Muscle of back (tissue), 13 donors: ENCODE measurements at places on chromosomes 12 and 14. TPM values are rescaled to one million over a fixed set of nuclear protein-coding genes. Genes with fewer than 3 reads are reported as not detected.

The PRR4 gene
- 2.6 TPM for polyA plus RNA-seq

- no peak for DNase-seq
Observed at GRCh38 chr14:57576498-57576897, 82.8 kb upstream of the CCDC198 start.

DNA sequence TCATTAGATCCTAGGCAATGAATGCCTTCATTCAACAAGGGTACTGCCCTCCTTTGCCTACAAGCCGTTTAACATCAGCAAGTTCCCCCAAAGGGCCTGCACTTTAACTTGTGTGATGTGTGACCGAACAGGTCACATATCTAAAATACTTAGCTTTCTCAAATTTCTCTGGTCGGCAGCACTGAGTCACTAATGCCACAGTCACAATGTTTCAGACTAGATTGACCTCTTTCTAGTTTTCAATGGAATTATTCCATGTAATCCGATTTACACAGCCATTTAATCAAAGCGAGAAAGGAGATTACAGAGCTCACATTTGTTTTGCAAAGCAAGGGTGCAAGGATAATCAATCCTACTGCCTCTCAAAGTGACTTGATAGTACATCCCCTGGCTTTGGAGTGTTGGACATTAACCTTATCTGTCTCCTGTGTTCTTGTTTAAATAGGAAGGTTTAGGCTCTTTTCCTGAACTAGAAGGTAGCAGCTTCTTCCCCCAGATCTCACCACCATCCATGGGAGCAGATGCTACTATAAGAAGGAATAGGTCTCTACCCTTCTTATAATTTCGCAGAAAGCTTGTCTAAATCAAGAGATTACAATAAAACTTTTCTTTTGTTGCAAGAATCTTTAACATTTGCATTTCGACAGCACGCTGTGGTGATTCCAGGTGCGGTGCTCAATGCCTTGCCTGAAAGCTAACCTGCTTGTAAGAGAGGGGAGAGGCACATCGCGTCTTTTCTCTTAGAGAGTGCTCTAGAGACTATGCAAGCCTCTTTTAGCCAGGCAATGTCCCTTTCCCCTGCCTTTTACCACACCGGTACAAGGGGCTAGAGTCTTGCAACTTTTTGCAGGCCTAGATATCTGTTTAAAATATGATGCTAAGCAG is 1.8 kb downstream of the KITLG start:
- no peak for DNase-seq

DNA sequence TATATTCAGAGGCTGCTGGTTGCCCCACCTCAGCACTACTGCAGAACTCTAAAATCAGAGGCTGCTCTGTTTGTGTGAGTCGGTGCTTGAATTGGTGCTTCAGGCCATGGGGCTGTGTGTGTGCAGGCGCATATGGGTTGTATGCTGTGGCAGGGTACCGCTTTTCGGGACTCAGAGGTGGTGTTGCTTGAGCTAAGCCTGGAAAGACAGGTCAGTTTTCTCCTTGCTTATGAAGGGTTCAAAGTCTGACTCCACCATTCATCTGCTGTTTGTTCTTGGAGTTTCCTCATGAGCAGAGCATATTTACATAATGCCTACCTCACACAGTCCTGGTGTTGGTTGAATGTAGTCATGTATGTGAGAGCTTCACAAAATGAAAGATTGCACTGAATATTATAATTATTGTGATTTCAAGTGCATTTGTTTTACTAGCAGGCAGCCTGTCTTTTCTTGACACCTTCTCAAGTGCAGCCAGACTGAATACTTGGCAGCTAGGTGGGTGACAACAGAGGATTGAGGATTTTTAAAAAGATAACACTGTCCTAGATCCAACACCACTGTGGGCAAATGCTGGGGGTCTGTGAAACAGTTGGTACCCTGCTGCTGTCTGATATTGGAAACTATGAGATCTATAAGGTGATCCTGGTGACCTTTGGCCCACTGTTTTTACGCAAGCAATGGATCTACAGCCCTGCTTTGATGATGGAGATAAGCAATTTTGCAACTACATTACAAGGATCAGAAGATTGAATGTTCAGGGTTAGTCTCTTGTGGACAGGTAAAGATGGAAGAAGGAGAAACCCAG is 1.0 kb upstream of the ANG start:
- no peak for DNase-seq

- DNase-seq, result no peak
Observed at GRCh38 chr12:91225316-91225715, 42.7 kb upstream of the DCN start.

DNA sequence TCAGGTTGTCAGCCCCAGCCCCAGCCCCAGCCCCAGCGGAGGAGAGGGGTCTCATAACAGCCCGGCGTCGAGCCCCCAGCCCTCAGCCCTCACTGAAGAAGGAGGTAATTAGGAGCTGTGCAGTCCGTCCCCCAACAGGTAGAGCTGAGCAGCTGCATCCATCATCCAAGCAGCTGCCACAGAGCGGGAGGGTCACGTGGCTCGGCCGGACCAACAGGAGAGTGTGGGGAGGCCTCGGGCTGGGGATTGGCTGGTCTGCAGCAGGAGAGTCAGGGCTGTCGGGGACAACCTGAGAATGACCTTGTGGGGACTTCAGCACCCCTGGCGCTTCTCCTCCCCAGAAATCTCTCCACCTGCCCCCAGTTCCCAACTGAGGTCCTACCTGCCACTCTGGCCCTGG is 29.6 kb downstream of the SMUG1 start:
- DNase-seq, result no peak
